ENCODE measurements at places on chromosomes 2 and 18.

- no peak for DNase-seq
Observed at GRCh38 chr2:254241-254640, 9.6 kb downstream of the SH3YL1 start.

DNA sequence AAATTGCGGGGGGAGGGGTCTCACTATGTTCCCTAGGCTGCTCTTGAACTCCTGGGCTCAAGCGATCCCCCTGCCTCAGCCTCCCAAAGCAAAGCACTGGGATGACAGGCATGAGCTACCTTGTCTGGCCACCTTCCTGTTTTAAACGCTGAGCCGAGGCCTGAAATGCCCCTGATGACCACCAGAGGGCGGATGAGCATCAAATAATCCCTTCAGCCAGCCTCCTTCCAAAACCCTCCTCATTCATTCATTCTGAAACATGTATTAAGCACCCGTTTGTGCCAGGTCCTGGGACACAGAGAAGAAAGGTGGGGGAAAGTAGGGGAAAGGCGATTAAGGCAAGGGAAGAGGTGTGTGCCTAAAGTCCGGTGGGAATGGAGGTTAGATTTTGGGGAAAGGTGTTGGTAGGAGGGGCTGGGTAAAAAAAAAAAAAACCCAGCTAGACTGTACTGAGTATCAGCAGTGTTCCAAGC lies 30.7 kb upstream of the PTMA start:
- DNase-seq, result peak; percentile 88

- peak; percentile 70 for DNase-seq
Observed at GRCh38 chr2:11610624-11611242, 59.3 kb downstream of the NTSR2 start.

DNA sequence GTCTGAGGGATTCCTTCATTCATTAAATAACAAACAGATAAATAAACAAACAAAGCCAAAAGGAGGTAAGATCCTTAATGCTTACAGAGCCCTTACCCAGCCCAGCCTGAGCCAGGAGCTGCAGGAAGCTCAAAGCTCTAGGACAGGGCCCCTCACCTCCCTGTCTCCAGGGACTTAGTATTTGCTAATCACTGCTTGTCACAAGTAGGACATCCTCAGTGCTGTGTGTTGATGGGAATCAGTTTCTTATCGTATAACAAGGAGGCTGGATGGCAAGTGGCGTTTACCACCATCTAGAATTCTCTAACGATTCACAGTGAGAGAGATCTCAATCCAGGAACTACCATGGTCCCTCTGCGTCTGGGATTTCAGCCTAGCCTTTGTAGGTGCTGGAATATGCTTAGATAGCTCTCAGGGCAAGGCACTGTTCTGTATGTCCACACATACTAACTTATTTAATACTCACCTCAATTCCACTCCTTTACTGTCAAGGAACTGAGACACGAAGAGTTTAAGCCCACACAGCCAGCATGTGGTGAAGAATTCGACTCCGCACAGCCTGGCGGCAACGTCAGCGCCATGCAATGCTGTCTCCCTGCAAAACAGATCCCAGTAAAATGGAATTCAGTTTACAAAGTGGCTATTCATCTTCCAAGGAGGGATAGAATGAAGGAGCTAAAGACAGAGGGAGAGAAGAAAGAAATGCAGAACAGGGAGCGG lies 164.8 kb downstream of the MYCN start:
- no peak for DNase-seq

DNA sequence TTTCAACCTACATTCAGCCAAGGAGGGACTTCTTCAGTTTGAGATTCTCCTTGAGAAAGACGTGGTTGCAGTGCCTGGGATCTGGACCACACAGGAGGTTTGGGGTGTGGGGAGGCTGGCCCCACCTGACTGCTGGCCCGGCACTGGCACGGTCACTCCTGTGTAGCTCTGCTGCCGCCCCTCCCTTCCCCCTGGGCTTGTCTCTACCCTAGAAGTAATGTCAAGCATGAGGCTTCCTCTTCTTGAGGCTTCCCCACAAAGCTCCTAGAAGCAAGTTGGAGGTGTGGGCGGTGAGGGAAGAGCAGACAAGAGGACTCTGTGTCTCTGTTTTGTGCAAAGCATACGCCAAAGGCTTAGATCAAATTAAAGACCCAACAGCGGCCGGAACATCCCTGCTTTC lies 8.7 kb downstream of the KLHL29 start:
- DNase-seq, result no peak

DNA sequence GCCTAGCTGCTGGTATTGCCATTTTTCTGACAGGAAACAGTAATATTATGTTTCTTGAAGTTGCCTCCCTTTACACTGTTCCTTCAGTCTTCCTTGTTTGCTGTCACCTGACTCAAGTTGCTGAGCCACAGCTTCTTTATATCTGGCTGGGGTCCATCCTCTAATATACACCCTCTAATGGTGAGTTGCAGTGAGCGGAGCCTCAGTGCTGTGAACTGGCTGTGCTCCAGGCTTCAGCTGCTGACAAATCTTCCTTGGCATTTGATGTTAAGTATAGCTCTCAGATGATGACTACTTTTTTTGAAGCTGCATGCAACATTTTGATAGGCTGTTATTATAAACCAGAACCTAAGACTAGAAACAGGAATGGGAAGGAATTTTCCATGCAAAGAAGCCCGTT lies 366.7 kb downstream of the NUP35 start:
- no peak for DNase-seq

Data from aorta (tissue), 5 donors.